Endothelial cell (in vitro differentiated cells): ENCODE measurements at places on chromosomes 5 and 9. TPM values are rescaled to one million over a fixed set of nuclear protein-coding genes. Genes with fewer than 3 reads are reported as not detected.

DNA sequence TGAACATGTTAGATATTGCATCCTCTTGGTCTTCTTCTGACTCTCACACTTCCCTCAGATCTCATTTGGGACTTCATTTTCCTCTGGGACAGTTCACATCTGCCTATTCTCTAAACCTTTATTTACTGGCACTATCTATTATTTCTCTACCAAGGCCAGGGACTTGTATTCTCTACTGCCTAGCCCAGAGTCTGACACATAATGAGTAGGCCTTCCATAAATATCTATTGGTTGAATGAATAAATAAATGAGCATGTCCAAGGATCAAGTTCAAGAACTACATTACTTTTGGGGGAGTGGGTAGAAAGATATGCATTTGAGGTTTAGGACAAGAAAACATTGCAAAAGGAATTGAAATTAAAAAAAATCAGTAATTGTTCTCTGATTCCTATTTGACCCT is 250.3 kb downstream of the TRIM32 start:
- H3K36me3 ChIP-seq: no peaks in the 10 kb centered on the region
- H3K4me3 ChIP-seq: no peak overlapping the region
- DNase-seq: no peak
- H3K27ac ChIP-seq: no peak overlapping the region
- peaks cover 14% of the 10 kb centered on the region for H3K4me1 ChIP-seq

- no peaks in the 10 kb centered on the region for H3K36me3 ChIP-seq
- no peak overlapping the region for H3K27ac ChIP-seq
- DNase-seq: no peak
- H3K27me3 ChIP-seq: peaks cover 5% of the 10 kb centered on the region
- no peak overlapping the region for H3K4me3 ChIP-seq
- no peaks in the 10 kb centered on the region for H3K4me1 ChIP-seq
Observed at GRCh38 chr9:135692410-135692809, 6.9 kb downstream of the SOHLH1 start.

The SPATA31A3 gene
- not detected for total RNA-seq

The TICAM2 gene
- 1.9 TPM for total RNA-seq

DNA sequence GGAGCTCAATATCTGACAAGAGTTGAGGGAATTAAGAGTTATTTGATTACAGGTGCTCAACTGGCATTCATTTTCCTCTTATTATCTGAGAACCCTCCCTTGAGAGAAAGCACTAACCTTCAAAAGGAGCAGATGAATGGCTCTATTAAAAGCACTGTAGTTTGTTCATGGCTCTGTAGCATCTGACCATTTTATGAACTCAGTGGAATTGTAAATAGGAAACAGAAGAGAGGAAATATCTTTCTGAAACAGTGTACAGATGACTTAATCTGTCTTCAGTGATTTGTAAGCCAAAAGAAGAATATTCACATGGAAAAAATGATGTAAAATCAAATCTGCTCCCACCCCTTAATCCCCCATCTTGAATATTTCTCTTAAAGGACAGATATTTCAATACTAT is 810.4 kb upstream of the GRAMD2B start:
- H3K27ac ChIP-seq: peak overlapping the region; percentile 21
- H3K27me3 ChIP-seq: no peaks in the 10 kb centered on the region
- no peak for DNase-seq
- peaks cover 11% of the 10 kb centered on the region for H3K4me1 ChIP-seq
